ENCODE measurements at places on chromosomes 7 and 10.

- no peak for DNase-seq
Measured at GRCh38 chr7:117269417-117269816, 53.4 kb downstream of the WNT2 start.

DNA sequence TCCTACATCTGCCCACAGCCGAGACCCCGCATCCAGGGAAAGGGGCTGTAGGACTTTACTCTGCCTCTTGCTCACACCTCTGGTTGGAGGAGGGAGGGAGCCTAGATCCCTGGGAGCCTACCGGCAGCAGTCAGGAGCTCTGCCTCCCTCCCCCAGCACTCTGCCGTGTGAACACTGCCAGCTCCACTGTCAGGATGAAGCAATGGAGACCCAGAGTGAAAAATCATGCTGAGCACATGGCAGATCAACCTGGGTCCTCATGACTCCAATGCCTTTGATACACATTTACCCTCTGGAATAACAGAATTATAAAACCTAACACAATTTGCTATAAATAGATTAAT, 477.7 kb downstream of the TNS3 start:
- DNase-seq = no peak

- DNase-seq = no peak
Measured at GRCh38 chr7:87370660-87371180, 25.3 kb downstream of the CROT start.

- no peak for DNase-seq
Measured at GRCh38 chr7:93146472-93147141, 1.6 kb downstream of the SAMD9L start.

DNA sequence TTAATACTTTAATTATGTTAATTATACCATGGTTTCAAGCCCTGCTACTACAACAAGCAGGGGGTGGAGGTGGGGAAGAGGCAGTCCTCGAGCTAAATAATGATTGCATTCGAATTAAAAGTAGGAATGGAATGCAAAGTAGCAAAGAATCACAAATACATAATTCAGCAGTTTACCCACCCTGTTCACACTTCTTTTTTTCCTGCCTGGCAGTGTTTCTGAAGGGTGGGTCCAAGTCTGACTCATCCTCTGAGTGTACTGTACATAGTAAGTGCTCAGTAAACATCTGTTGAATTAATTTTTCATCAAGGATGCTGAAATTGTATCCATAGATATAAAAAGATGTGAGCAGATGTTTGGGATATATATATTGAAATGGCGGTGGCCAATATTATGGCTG, 778.8 kb downstream of the LRMDA start:
- DNase-seq = no peak

DNA sequence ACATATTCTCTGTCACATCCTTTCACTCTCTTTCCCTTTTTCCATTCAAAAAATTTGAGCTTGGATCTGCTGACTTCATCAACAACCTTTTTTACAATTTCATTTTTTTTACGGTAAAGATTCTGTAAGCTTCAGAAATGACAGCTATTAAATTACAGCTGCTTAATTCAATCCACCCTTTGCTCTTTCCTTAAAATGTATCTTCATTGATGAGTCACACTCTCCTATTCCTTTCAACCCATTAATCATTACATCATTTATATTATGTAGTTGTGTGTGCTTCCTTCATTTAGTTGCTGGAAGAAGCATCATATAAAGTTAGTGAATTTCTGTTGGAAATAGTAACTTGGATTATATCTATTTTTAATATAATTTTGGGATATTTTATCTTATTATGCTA, 67.1 kb upstream of the MAGI2 start:
- no peak for DNase-seq

DNA sequence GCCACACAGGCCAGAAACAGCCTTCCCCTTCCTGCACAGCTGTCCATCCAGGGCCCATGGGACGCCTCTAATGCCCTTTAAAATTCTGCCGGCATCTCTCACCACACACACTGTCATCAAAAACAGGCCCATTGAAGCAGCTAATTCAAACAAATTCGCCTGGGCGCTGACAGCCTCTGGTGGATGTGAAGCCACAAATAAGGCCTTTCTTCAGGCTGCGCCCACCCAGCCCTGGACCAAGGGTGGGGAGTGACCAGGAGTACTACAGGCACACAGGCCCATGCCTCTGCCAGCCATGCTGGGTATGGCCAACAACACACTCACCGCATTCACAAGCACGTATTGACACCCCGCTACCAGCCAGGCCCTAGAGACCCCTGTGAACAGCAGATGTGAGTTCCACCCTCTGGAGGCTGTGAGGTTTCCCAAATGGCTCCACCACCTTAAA, 54.6 kb downstream of the SLIT1 start:
- no peak for DNase-seq

GRCh38 chr7:94761451-94761850, 105.5 kb upstream of the SGCE start:
- no peak for DNase-seq

GRCh38 chr10:47060993-47061500, 149.8 kb downstream of the PTPN20 start:
- no peak for DNase-seq

DNA sequence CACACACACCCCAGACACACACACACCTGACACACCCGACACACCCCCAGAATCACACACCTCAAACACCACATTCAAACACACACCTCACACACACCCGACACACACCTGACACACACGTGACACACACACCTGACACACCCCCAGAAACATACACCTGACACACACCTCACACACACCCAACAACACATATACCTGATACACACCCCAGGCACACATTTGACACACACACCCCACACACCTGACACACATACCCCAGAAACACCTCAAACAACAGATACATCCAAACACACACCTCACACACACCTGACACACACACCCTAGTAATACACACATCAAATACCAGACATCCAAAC, 652 bp upstream of the CALY start:
- no peak for DNase-seq

DNA sequence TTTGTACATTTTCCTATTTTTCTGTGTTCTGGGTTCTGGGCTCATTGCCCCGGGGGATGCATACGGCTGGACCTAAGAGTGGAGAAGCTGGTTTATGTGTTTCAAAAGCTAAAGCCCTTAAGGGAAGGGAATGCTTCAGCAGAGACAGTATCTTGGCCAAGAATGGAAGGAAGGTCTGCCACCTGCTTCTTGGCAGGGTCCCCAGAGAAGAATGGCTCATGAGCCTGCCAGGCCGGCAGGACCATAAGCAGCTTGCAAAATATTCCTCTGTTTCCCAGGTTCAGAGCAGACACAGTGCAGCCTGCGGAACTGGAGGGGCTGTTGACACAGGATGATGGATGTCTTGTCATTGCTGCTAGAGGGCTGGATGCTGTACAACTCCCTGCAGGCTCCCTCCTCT, 7.8 kb upstream of the ABHD11 start:
- no peak for DNase-seq

- DNase-seq = no peak
Measured at GRCh38 chr10:6009150-6009549, 31.8 kb upstream of the IL15RA start.

GRCh38 chr7:114942446-114943175, 20.7 kb downstream of the MDFIC start:
- DNase-seq = no peak

DNA sequence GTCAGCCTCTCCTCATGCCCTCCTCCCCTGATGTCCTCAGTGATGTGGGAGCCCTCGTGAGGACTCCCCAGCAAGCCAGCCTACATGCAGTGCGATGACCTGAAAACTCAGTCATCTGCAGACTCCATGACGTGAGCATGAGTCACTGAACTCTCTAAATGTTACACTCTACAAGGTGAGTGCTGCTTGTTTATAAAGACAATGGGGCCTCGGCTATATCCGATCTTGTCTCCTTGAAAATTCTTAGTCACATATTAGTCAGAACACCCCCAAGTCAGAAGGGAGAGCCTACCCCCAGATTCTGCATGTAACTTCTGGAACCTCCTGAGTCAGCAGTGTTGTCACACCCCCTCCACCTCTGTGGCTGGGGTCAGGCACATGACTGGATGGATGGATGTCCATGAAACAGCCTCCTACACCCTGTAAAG, 673.8 kb downstream of the INHBA start:
- no peak for DNase-seq

GRCh38 chr10:86316274-86316835, 50.2 kb downstream of the GRID1 start:
- no peak for DNase-seq

- no peak for DNase-seq
Measured at GRCh38 chr10:116836083-116836482, 13.2 kb upstream of the ENO4 start.

GRCh38 chr10:83917537-83918506, 221.5 kb upstream of the GHITM start:
- DNase-seq = no peak

DNA sequence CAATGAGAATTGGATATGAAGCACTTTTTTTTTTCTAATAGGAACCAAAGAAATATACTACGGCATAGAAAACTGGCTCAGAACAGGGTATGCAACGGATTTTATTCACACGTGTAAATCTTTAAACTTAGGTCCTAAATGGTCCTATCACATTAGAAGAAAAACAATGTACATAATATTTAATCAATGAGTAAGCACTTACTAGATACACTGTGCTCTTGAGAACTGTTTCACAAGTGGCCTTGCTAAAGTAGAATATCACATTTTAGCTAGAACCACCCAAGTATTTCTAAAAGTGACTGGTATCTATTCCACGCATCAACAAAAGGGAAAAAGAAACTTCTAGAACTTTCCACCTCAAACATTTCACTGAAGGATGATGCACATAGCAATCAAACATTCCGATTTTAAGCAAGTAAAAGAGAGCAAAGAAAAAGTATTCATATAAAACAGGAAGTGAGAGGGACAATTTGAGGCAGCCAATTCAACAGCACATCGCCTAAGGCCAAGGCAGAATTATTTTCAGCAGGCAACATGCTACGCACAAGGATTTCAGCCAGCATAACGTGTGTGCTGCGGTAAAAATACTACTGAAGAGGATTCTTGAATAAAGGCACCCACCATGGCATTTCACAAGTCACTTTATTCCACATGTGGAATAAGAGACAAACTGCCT, 55.8 kb downstream of the PARD3 start:
- DNase-seq = no peak

DNA sequence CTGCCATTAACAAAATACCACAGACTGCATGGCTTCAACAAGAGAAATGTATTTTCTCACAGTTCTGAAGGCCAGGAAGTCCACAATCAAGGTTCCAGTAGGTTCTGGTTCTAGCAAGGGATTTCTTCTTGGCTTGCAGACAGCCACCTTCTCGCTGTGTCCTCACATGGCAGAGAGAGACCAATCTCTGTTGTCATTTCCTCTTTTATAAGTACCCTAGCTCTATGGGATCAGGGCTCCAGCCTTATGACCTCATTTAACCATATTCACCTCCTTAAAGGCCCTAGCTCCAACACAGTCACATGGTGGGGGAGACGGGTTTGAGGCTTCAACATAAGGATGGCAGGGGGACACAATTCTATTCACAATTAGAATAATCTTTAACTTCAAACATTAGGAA, 23.6 kb downstream of the ABI1 start:
- no peak for DNase-seq

- DNase-seq = no peak
Measured at GRCh38 chr10:61139592-61139953, 195.6 kb upstream of the RHOBTB1 start.

GRCh38 chr10:103109821-103110220, 83.3 kb downstream of the NT5C2 start:
- DNase-seq = no peak

GRCh38 chr7:18555968-18556367, 60.4 kb downstream of the HDAC9 start:
- DNase-seq = no peak

DNA sequence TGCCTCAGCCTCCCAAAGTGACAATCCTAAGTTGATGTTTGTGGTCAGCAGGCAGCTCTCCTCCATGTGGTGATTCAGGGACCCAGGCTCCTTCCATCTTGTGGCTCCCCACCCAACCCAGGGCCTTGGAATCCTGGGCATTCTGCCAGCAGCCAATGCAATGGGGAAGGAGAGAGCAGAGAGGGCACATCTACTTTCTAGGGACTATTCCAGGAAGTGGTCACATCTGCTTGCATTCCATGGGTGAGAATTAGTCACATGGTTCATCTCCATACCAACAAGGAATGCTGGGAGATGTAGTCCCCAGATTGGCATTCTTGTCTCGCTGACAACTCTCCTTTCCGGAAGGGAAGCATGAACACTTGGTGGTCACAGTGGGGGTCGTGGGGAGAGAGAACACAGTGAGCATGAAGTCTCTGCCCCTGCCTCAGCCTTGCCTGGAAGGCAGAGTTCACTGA, 9.9 kb upstream of the SRRM3 start:
- no peak for DNase-seq

- DNase-seq = no peak
Measured at GRCh38 chr10:14025283-14026189, 305.2 kb downstream of the FRMD4A start.

DNA sequence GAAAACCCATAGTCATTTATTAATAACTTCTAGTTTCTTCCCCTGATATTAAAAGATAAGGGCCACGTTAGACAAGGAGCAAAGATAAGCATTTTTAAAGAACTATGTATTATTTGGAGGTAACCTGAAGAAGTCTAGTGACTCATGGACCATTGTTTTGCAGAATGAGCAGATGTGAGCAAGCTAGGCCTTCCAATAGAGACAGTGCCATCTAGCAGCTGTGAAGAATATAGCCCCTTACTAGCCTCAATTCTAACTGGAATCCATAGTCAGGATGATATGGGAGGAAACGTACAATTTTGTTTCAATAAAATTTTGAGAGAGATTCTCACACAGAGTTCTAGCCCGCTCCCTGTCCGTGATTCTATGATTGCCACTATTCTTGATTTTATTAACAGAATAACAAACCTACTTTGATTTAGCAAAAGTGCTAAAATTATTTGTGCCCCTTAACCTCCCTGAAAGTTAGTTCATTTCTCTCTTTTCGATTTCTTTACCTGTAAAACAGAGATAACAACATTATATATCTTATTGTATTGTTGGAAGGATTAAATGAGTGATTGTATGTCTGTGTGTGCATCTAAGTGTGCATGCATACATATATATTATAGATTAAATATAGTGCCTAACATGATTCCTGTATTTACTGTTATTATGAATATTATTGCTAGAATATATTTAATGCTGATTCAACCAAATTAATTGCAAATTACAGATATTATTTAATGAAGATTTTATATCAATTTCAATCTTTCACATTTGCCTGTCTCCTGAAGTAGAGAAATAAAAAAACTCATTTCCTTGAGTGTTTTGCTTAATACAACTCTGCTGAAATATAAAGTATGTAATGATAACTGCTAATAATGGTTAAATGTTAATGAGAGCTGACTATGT, 22.7 kb downstream of the FAM237B start:
- no peak for DNase-seq

GRCh38 chr10:35194906-35195305, 68.3 kb downstream of the CREM start:
- no peak for DNase-seq

- no peak for DNase-seq
Measured at GRCh38 chr7:155287284-155287935, 10.3 kb upstream of the INSIG1 start.

- no peak for DNase-seq
Measured at GRCh38 chr10:91864099-91864498, 45.2 kb downstream of the FGFBP3 start.

- DNase-seq = no peak
Measured at GRCh38 chr7:47318395-47319182, 263.3 kb downstream of the TNS3 start.
